ENCODE measurements at places on chromosomes 7 and 10. TPM values are rescaled to one million over a fixed set of nuclear protein-coding genes. Genes with fewer than 3 reads are reported as not detected.

Gene MMD2
- total RNA-seq = not detected

Gene LEP
- not detected for total RNA-seq

Gene SPDYE16
- not detected for total RNA-seq

GRCh38 chr7:130387628-130388403 is 7.5 kb downstream of the CPA1 start:
- DNase-seq = no peak

DNA sequence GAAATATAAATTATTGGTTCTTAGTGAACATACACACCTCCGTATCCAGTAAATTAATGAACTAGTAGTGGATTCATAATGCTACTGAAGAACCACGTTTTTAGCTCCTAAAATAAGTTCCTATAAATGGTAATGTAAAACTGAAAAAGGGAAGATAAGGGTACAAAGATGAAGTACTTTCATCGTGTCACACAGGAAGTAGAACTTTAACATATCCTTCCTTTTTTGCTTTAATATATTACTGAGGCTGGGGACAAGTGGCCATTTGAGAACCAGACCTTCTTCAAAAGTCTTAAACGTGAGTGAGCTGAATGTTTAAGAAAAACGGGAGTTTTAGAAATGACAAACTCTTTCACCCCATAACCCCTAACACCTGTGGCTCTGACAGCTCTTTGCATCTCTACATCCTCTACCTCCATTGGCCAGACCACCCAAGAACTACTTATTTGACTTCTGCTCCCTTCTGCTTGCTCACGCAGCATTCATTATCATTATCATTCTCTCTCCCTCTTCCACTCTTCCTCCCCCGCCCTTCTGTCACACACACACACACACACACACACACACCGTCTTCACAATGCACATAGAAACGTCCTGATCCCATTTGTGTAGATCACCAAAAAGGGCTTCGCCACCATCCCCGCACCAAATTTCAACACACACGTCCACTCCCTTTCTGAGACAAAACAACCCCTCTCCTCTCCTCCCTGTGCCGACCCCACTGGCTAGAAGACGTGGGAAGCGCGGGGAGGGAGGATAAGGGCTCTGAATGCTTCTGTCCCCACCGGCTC is 677 bp downstream of the SKAP2 start:
- DNase-seq = no peak

DNA sequence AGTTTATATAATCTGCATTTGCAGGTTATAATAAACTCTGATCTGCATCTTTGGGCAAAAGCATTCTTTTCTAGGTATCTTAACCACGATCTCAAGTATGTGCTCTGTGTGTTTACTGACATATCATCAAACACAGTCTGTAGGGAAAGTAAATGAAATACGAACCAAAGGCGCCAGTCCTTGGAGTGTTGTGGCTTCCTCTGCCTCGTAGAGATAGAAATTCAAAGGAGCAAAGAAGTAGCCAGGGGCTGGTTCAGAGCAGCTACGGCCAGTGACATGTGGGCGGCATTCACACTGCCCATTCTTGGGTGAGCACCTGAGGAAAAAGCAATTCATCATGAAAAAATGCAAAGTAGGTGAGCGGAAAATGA is 38.7 kb downstream of the LAMB4 start:
- DNase-seq = no peak

DNA sequence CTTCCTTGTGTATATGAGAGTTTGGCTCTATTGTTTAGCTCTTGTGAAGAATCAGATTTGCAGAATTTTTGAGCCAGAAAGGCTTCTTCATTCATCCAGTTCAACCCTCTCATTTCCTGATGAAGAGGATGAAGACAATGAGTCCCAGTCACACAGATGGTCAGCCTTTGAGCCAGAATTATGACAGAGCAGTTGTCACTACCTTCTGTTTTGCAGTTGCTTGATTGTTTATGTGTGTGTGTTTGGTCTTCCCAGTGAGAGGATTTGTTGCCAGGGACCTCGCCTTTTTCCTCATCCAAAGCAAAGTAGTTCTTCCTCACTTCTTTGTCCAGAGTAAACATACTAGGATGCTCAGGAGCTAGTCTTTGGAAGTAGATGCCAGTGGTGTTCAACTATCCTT is 15.6 kb downstream of the MDFIC start:
- DNase-seq = no peak

- DNase-seq = no peak
Observed at GRCh38 chr7:87564296-87564963, 36.3 kb downstream of the ABCB1 start.
